Activated T-cell treated with anti-CD3 and anti-CD28 coated beads for 1 hour (primary cell): ENCODE measurements at places on chromosomes 4 and X.

- DNase-seq, result no peak
These were observed 206.4 kb upstream of the BCOR start for GRCh38 chrX:40304115-40304514.

DNA sequence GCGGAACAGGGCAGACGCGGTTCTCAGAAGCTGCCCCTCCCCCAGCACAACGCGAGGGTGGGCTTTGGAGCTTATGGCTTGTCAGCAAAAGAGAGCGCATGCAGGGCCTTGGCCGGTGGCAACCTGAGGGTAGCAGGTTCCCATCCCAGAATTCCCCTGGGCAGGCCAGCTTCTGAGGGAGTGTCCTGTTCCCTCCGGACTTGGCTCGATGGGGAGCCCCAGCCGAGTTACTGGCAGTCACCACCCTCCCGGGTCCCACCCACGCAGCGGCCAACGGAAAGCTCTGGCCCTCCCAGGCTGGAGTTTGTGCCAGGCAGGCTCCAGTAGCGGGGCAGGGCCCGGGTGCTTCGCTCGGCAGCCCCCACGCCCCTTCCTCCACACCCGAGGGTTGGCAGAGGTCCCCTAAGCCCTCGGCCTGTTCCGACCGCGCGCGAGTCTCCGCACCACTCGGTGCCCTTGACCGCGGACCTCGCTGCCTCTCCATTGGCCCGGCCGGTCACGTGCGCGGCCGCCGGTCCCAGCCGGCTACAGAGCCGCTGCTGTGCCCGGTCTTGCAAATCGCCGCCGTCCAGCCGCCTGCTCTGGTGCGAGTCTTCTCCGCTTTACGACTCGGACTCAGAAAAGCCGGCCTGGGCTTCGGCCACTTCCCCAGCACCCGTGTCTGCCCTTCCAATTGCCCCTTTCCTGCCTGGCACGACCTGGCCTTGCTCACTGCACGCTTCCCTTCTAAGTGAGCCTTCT is 20.9 kb upstream of the MTM1 start:
- no peak for DNase-seq

DNA sequence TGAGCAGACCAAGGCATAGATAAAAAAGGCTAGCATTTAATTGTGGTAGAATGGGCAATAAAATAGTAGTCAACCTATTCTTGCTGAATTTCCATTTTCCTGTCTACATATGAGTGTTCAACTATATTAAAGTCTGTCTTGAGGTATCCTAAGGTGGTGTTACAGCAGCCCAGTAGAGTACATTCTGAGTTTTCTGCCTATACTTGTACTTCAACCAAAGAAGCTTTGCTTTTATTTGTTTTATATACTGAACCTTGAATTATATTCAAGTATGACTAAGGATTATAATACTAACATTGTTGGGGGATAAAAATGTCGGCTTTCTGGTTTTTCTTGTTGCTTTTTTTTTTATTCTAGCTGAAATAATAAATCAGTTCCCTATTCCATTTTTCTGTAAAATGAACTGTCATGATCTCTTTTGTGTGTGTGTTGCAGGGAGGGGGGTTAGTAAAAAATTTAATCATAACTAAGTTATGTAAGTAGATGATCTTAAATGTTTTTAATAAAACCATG is 106.7 kb downstream of the PDLIM5 start:
- no peak for DNase-seq

GRCh38 chr4:113584407-113585150 is 177.0 kb downstream of the CAMK2D start:
- DNase-seq, result no peak

GRCh38 chr4:165184220-165184619 is 23.1 kb upstream of the KLHL2 start:
- DNase-seq, result no peak

DNA sequence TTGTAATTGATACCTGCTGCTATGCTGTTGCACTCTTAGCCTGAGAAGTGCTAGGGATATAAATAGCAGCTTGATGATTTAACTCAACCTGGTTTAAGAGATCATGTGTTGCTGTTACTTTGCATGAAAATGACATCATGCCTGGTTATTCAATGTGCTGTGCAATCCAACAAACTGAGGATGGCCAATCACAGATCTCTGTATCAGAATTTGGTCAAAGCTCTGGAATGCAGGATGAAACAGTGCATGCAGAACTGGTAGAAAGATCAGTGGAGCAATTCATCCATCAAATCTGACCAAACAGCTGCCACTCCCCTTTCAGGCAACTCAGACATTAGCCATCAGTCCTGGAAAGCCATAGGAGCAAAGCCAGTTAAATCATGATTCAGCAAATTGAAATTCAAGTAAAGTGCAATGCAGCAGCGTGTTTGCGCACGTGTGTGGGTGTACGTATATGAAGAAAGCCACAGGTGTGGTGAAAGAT is 160.3 kb upstream of the RASGEF1B start:
- DNase-seq, result no peak

DNA sequence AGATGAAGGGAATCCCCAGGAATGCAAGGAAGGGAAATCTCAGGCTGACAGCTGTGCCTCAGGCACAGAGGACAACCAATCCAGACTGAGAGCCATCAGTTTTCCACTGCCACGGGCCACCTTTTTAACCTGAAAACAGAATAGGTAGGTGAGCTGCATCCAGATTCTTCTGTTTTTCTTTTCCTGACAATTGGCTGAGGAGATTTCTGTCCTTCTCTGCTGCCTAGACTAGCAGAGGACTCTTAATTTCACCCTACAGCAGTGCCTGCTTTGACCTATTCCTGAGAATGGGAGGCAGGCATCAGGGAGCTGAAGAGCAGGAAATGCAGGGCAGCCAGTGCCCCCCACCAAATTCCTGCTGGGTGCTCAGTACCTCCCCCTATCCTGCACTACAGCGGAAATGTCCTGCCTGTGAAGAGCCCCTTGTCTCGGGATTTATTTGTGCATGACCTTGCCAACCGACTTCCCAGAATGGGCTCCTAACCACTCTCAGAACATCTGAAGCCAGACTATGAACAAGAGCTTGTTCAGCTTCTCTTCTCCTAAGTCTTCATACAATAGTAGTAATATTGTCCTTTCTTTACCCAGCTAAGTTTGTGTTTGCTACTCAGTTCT is 65.1 kb downstream of the CASK start:
- no peak for DNase-seq

DNA sequence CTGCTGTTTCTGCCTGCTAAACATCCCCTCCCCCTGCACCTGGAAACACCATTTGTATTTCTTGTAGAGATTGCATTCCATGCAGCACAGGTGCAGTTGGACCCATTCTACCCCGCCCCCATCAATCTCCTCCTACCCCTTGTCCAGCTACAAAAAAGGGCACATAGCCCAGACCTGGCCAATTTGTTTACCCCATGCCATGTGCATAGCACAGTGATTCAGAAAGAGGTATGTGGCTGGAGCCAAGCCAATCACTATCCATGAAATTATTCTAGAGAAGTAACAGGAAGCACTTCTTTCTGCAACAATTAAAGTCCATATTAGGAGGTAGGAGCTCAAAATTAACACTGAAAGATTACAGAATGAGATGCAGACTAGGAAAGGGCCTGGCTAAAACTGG is 20.2 kb upstream of the TMEM184C start:
- no peak for DNase-seq

DNA sequence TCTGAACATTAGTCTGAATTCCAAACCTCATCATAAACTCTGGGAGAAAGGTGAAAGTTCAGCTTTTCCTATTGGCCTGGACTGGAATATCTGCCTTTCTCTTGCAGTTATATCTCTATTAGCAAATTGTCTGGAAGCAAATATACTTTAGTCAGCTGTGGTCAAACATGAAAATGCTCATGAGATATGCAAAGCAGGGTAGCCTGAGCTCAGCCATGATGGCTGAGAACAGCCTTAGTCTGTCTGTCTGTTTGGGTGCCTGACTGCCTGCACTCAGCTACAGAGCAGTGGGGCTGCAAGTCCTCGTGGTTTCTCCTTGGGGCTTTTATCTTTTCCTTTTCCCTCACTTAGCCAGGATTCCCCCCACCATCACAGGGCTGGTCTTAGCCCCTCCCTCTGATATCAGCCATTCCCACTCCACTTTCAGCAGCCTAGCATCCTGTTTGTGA is 19.5 kb upstream of the PGRMC2 start:
- DNase-seq, result no peak

- no peak for DNase-seq
These were observed 153.7 kb upstream of the BMP3 start for GRCh38 chr4:80876810-80877209.

DNA sequence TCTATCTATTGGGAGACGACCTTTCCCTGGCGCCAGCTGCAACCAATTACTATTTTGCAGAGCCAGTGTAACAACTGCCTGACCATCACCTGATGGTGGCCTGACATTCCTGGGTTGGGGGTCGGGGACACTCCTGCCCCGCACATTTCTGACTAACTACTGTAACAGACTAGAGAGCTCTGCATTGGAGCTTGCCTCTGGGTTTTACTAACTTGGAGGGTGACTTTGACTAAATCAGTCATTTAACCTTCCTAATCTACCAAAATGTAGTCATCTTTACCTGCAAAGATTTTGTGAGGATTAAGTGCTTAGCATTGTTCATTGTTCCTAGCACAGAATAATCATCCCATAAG is 37.5 kb upstream of the ABCG2 start:
- DNase-seq, result no peak

DNA sequence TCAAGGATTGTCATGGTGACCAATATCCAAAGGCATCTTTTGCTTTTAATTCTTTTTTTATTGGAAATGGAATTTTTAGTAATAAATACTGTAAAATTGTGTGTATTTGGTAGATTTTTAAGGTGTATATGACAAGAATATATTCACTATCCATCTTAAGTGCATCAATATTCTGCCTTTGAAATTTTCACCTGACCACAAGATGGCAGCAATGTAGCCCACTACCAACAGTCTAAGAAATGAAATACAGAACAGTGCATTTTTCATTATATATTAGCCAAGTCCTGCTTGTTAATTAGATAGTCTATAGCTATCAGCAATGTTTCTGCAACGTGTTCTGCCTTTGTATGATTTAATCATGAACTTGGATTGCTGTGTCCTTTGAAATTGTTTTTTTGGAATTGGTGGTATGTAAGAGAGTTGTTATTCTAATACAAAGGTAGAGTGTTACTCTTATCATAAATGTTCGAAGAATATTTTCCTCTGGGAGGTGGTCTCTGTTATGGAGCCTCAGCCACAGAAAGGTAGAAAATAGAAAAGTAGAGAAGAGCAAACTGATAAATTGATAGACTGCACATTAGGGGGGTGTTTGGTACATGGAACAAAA is 38.2 kb downstream of the HPGDS start:
- DNase-seq, result no peak

DNA sequence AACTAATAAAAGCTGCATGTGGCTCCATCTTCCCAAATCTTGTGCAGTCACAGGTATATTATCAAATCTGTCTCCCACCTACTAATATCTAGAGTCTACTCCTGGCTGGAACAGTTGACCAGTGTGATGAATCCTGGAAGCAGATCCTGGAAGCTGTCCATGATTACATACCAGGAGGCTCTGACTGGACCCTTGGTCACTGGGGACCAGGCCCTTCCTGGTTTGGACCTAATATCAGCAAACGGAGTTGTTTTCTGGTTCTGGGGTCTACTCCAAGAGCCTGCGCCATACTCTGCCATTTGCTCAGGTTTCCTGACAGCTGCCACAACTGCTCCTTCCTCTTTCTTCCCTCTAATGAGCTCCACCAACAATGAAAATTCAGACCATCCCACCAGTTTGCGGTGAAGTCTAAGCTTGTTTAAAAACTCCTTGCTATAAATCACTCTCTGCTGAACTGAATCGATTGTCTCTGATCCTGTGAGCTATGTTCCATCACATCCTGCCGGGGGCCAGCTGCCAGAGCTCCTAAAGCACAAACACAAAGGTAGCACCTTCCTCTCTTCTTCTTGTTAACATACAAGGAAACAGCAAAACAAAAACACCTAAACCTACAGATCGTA is 114.2 kb downstream of the PALLD start:
- DNase-seq, result no peak

GRCh38 chr4:77893451-77893850 is 30.8 kb downstream of the MRPL1 start:
- no peak for DNase-seq

- no peak for DNase-seq
These were observed 55.8 kb upstream of the WDR1 start for GRCh38 chr4:10172278-10172921.

- DNase-seq, result no peak
These were observed 2.9 kb downstream of the SORBS2 start for GRCh38 chr4:185809121-185809520.

DNA sequence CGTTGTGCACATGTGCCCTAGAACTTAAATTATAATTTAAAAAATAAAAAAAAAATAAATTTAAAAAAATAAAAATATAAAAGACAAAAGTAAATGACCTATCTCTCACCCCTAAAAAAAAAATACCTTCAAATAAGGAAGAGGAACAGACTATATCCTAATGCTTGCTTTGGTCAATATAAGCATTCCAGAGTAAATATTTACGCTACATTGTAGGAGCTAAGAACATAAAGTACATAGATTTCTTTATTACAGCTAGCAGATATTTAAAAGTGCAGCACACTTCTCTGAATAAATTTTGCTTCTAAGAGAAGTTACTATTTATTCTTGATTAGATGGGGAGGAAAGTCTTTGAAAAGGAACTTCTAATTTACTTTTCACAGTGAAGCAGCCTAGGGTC is 24.5 kb upstream of the UGT2B11 start:
- no peak for DNase-seq
